ENCODE measurements at places on chromosomes 13 and 19.

GRCh38 chr13:76048675-76049375 lies 412.7 kb downstream of the LMO7 start:
- no peak for DNase-seq

- DNase-seq = peak; percentile 77
These were observed 12.3 kb upstream of the SLC35E1 start for GRCh38 chr19:16584248-16585093.

DNA sequence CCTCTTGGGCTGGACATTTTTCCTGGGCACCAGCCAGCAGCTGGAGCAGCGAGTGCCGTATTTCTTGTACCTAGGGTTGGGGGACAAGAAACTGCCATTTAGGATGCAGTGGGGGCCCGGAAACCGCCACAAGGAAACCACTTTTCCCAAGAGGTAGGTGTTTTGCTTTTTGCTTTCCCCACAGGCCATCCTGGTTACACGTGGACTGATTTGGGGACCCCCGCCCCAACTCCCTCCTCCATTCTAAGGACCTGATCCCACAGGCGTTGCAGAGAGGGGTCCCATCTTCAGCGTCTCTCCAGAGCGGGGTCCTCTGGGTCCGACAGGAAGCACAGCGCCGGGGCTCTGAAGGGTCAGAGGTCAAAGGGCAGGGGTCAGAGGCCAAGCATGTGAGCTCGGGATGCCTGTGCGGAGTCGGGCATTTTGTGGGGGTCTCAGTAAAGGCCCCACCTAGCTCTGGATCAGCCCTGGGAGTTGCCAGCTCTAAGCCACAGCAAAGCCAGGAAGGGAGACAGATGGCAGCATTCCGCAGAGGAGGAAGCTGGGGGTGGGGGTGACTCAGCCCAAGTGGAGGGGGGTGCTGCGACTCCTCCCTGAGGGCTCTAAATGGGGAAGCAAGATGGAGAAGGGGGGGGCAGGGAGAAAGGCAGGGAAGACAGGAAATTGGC lies 4.3 kb downstream of the ZGLP1 start:
- DNase-seq = no peak

DNA sequence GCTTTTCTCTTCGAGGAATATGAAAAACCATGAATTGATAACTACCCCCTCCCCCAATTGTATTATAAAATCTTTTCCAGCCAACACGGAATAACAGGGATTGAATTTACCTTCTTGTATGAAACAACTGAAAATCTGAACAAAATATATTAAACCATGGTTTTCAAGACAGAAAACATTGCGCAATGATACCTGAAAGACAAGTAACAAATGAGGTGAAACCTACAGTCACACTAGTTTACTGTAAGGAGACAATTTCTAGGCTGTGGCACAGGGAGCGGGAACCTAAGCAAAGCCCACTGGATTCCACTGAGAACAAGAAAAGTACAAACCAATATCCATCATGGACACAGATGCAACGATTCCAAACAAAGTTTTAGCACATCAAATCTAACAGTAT lies 53.4 kb downstream of the ZNF283 start:
- no peak for DNase-seq

DNA sequence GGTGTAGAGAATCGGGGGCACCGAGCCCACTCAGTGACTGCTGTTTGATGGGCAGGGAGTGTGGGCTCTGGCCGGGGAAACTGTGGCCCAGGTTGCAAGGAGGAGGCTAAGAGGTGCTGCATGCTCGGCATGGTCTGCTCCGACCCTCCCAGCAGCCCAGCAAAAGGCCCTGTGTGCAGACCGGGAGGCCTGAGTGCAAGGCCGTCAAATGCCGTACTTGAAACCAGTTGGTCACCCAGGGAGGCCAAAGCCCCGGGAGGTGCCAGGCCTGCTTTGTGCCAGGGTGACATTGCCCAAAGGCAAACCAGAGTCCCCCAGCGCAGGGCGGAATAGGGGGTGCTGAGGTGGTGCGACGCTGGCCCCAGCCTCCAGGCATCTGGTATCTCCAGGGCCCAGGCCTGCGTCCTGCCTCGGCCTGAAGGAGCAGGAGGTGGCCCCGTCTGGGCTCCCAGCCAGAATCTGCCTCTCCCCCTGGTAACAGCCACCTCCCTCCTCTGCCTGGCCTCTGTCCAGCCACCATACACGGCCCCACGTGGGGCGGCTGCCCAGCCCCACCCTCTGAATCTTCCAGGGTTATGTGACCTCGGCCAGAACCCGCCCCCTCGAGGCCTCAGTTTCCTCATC lies 4.0 kb downstream of the PIK3R2 start:
- DNase-seq = no peak

- no peak for DNase-seq
These were observed 2136.8 kb downstream of the PCDH9 start for GRCh38 chr13:65093357-65093756.

- no peak for DNase-seq
These were observed 72.9 kb upstream of the IRS2 start for GRCh38 chr13:109859216-109859835.

- no peak for DNase-seq
These were observed 146.6 kb downstream of the CDK8 start for GRCh38 chr13:26400545-26400944.

DNA sequence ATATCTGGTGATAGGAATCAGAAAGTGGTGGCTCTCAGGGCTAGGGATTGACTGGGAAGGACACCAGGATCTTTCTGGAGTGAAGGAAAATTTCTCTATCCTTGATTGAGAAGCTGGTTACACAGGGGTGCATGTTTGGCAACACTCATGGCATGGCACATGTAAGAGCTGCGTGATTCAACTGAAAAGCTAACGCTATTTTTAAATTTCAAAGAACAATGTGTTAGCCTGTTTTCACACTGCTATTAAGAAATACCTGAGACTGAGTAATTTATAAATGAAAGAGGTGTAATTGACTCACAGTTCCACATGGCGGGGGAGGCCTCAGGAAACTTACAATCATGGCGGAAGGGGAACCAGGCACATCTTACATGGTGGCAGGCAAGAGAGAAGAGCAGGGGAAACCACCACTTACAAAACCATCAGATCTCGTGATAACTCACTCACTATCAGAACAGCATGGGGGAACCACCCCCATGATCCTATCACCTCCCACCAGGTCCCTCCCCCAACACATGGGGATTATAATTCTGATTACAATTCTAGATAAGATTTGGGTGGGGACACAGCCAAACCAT lies 7.4 kb downstream of the SIGLEC8 start:
- DNase-seq = no peak

- DNase-seq = no peak
These were observed 4.7 kb downstream of the SBNO2 start for GRCh38 chr19:1169411-1169791.

GRCh38 chr13:77918391-77919245 lies at the start of gene EDNRB:
EDNRB (minus strand) TSS chr13:77918831; CDS start chr13:77918573, 258 bp downstream.
- no peak for DNase-seq

- no peak for DNase-seq
These were observed 383.1 kb downstream of the DLEU7 start for GRCh38 chr13:50460358-50460757.

DNA sequence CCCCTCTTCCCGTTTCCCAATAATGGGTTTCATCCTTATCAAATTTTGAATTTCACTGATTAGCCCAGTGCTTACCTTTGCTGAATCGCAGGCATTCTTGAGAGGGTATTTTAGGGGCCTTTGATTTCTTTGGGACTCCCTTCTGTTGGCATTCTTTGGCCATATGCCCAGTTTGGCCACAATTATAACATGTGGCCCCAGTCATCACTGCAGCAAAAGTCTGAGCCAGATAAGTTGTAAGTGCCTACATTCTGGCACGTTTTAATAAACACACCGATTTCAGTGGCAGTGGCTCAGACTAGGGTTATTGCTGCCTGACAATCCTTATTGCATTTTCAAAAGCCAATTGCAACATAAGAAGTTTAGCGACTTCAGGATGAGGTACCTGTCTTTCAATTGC lies 41.4 kb downstream of the ZNF726 start:
- DNase-seq = no peak

DNA sequence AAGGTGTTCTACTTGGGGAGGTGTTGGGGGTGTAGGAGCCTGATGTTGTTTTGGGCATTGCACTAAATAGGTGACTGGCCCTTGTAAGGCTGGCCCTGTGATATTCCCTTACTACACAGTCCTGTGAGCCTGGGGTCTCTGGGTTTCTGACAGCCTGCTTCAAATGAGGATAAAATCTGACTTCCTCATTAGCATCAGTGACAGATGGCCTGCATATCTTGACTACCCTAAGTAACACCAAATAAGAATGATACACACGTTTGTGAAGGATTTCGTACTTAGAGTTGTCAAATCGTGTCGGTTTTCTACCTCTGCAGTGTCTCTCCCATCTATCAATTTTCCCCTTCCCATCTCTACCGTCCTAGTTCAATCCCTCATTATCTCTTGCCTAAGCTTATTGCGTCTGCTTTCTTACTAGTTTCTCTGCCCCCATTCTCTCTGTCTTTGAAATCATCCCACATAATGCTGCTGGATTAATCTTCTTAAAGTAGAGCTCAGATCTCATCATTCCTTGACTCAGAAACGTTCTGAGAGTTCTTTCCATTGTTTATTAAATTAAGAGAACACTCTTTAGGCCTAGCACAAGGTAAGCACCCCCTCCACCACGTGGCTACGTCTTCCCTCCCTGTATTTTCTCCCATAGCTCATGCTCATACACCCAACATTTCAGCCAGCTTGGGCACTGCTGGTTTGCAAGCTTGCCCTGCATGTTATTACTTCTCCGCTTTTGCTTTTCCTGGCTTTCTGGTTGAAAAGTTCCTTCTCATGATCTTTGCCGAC lies 26.2 kb upstream of the CNMD start:
- DNase-seq = no peak

GRCh38 chr19:9151367-9151766 lies 11.2 kb downstream of the ZNF317 start:
- DNase-seq = no peak

GRCh38 chr19:4015705-4016402 lies 8.3 kb downstream of the PIAS4 start:
- no peak for DNase-seq

DNA sequence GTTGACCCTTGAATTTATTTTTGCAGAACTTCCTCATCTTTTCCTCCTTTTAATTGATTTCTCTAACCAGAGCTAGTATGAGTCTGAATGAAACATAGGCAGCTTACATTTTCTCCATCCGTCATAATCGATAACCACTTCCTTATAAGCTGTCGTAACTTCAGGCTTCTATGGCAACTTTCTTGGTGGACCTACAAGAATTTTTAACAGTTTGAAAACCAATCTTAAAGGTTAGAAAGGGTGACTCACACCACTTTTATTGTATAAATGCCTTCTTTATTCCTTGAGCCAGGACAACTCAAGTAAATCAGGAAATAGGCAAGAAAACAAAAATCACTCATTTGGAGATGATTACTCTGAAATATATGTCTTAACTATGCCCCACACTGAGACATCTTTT lies 105.7 kb upstream of the KL start:
- DNase-seq = no peak

DNA sequence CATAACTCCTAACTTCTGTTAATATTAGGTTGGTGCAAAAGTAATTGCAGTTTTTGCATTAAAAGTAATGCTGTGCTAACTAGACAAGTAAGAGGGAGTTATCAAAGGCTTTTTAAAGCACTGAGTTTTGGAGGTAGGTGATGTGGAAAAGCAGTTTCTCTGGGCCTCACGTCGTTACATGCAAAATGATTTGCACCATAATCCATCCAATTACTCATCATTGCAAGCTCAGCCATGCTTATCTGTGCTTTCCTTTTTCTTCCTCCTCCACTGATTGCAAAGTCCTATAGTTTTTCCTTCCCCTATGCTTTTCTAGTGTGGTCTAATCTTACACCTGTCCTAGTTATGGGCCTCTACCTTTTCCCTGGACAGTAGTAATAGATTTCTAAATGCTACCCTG lies 35.4 kb upstream of the INTS6 start:
- no peak for DNase-seq

DNA sequence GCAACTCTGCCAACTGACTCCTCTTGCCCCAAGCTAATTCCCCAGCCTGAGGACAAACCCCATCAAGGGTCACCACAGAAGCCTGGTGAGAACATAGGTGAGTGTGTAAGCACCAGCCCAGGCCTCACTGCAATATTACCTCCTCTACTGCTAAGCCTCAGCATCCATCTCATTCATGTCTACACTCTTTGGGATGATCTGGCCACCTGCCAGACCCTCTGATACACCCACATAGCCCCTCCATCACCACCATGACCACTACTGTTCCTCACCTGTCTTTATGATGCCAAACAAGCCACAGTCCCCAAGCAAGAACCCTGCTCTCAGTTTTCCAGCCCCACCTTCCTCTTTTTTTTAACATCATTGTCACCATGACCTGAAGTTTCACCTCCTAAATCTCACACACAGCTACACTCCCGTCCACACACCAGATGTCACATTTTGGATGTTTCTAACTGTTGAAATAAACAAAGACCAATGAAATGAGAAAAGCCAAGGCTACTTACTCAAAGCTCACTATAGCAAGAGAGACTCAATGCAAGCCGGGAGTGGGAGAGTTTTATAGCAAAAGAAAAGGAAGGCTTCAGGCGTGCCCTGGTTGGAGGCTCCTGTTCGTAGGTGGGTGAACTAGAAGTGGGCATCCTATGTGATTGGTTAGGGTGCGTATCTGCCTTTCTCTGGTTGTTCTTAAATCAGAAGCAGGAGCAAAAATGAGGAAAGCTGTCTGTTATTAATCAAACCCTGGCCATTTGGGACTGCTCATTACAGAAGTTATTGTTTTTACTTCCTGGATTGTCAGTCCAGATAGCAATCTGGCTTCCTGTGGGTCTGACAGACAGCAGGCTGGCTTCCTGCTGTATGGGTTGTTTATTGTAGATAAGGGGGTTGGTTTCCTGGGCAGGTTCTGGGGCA lies 2.0 kb downstream of the ZNF792 start:
- DNase-seq = no peak

DNA sequence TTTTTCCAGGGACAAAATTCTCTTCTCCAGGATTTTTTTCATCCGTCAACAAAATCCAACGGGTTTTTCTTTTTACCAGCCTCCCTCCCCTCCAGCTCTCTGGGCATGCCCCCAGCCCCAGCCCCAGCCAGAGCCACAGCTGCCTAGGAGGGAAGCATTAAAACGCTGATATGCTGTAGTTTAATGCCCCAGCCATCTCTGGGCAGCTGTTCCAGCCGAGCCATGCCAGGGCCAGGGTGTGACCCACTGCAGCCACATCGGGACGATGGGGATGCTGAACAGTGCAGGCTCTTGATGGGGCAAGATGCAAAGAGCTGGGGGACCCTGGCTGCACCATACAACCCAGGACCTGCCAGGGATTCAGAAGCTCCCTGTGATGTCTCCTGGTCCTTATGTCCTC lies 32.1 kb downstream of the TSHZ3 start:
- no peak for DNase-seq
